ENCODE measurements at places on chromosomes 16 and 17.

GRCh38 chr16:75584108-75584507, 17.9 kb downstream of the GABARAPL2 start:
- no peak for DNase-seq

GRCh38 chr16:62225675-62226074, 189.4 kb upstream of the CDH8 start:
- peak; percentile 73 for DNase-seq

GRCh38 chr16:16032271-16032979, 83.0 kb downstream of the ABCC1 start:
- DNase-seq = no peak

- no peak for DNase-seq
Observed at GRCh38 chr17:46264456-46265198, 30.3 kb upstream of the LRRC37A start.

DNA sequence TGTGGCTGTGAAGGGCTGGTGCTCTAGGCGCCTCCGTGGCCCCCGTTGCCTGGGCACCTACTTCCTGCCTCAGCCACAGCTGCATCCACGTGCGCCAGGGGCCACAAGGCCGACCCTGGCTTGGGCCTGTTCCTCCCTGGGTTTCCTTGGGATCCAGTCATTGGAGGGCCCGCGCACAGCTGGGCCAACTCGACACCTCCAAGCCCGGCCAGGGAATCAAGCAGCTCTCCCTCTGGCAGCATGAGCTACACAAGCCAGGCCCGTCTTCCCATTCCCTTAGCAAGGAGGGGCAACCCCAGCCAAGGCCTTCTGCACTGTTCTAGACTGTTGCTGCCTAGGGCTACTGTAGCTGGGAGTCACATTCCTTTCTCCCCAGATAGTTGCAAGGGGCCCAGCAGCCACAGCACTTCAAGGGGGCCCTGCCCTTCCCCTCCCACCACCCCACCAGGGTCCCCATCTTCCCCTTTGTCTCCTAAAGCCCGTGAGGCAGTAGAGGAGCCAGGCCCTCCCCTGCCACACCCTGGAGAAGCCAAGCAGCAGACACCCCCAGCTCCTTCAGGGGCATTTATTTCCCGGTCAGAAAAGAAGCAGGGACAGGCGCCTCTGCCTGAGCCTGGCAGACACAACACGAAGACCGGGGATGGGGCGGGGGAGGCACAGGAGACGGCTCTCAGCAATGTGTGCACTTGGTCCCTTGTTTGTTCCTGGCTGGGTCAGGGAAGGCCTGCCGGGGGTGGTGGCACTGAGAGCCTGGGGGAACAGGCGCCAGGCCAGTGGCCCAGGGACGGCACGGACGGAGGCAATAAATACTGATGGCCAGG, 3.8 kb downstream of the ARHGDIA start:
- DNase-seq = no peak

DNA sequence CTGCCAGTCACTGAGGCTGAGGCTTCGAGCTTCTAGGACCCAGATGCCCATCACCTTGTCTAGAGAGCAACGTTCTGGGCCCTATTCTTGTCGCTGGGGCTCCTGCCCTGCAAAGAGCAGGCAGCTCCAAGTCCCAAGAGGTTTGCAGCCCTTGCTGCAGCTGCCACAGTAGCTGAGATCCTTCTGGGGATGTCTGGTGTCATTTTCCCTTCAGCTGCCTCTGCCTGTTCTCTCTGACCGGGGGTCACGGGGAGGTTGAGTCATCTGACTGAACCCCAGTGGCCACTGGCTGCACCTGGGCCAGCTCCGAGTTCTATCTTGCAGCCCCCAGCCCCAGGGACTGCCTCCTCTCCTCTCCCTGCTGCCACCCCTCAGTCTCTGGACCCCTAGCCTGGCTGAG, 4.9 kb downstream of the WSCD1 start:
- no peak for DNase-seq
